Omental fat pad (tissue), 4 donors: ENCODE measurements at places on chromosomes 5 and 9.

GRCh38 chr5:35047785-35048404 is at the start of gene AGXT2:
TSS of gene AGXT2 (minus strand) at chr5:35047949. CDS start at chr5:35047892, 57 bp downstream.
- DNase-seq = no peak

DNA sequence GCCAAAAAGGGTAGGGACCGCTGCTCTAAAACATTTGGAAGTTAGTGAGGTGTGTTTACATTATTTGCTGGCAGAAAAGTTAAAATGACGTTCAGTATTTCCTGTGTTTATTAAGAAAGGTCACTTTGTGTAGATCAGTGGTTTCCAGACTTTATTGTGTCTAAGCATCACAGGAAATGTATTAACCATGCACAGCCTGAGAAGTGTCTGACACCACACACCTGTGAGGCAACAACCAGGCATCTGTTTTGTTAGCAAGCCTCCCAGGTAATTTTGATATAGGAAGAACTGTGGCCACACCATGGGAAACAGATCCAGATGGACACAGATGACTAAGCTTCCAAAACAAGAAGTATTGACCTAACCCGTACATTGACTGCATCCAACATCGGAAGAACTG is 12.0 kb downstream of the TTC1 start:
- DNase-seq = no peak

DNA sequence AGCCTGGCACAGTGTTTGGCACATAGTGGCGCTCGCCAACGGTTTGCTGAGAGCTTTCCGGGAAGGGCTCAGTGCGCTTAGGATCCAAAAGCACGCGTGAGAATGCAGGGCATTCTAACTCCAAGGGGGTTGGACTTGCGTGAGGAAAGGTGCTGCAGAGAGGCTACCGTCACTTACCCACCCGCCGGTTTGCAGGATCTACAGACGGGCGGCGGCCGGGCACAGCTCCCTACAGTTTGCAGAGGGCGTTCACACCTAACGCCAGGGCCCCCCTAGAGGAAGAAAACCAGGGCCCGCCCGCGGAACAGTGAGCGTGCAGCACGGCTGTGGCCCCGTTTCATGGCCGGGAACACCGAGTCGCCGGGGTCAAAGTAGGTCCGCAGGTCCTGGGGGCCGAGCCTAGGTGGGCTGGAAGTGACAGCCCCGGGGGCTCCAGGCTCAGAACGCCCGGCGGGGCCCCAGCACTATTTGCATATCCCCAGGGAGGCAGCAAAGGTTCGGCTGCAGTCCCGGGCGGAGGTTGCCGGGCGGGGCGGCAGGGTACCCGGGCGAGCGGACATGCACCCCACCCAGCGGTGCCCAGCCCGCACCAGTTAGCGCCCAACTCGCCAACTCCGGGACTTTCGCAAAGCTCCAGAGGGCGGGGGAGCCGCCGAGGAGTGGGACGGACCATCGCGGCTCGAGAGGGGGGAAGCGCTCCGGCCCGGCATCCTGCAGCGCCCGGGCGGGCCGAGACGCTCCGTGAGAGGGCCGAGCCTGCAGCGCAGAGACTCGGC is 526 bp upstream of the GALNT10 start:
- DNase-seq = no peak

DNA sequence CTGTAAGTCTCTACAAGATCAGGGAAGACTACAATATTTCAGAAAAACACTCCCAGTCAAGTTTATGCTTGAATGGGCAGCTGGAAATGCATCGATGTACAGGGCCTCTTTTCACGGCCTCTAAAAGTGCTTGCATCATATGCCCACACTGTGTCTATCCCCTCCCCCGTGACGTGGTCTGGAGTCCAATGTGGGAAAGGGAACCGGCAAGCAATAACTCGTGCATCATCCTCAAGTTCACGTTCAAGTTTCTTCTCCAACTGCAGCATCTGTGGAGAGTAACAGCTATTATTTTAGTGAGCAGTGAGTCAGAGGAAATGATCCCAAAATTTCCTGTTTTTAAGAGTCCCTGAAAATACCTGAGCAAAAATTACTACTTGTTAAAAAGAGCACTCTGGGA is 22.3 kb downstream of the ATPSCKMT start:
- DNase-seq = no peak

GRCh38 chr5:141787376-141787775 is 90.8 kb downstream of the PCDH1 start:
- DNase-seq = no peak

- no peak for DNase-seq
Measured at GRCh38 chr5:179254638-179255271, 90.5 kb downstream of the ADAMTS2 start.

- DNase-seq = no peak
Measured at GRCh38 chr5:96197347-96197746, 235.7 kb upstream of the ELL2 start.

- no peak for DNase-seq
Measured at GRCh38 chr5:160363660-160364395, 6.6 kb downstream of the C1QTNF2 start.

DNA sequence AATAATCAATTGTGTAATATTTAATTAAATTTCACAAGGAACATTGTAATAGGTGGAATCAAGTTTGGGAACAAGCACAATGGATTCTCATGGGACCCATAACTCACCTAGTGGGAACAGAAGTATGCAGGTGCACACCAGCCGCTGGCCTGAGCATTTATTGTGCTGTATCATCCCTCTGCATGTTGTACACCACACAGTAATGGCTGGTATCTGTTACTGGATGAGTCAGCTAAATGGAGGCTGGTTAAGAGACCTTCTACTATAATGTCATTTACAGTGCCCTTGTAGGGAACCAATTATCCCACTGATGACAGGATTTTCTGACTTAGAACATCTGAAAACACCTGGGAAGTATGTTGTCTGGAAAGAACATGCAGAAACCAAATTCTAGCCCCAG is 3.2 kb upstream of the MAP3K1 start:
- no peak for DNase-seq

- no peak for DNase-seq
Measured at GRCh38 chr9:114469091-114469853, 36.0 kb downstream of the WHRN start.

DNA sequence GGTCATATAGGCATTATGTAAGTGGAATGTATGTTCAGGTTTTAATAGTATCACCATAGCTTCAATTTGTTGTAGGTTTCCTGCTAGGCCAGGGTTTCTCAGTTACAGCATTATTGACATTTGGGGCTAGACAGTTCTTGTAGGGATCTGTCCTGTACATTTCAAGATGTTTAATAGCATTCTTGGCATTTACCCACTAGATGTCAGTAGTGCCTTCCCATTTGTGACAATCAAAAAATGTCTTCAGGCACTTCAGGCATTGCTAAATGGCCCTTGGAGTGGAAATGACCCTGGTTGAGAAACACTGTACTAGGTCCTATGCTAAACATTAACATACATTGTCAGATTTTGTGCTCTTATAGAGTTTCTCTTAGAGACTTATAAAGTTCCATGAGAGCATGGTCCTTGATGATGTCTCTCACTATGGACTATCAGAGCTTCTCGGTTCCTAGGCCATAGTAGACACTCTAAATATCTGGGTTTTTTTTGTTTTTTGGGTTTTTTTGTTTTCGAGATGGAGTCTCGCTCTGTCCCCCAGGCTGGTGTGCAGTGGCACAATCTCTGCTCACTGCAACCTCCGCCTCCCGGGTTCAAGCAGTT is 1.4 kb downstream of the KIF20A start:
- no peak for DNase-seq

GRCh38 chr5:9241479-9242305 is 304.2 kb downstream of the SEMA5A start:
- DNase-seq = no peak

- DNase-seq = no peak
Measured at GRCh38 chr9:136853596-136854112, 1.5 kb downstream of the MAMDC4 start.

GRCh38 chr9:106420511-106420944 is 442.4 kb upstream of the ZNF462 start:
- DNase-seq = no peak

DNA sequence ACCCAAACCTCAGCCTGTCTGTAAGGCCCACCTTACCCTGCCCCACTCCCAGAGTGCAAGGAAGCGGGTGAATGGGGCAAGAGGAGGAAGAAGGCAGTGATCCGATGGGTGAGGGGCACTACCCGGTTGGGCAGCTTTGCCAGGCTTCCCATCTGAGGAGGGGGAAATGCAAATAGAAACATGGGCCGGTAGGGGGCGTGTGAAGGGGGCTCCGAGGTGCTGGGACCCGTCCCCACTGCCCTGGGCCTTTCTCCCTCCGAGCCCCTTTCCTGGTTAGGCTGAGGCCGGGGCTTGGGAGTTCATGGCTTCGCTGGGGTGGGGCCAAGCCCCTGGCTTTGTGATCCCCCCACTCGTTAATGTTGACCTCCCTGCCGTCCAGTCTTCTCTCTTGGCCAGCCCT is 23.6 kb upstream of the MYORG start:
- no peak for DNase-seq
